Right atrium auricular region (tissue), 2 donors: ENCODE measurements at places on chromosomes 5 and 9. TPM values are rescaled to one million over a fixed set of nuclear protein-coding genes. Genes with fewer than 3 reads are reported as not detected.

DNA sequence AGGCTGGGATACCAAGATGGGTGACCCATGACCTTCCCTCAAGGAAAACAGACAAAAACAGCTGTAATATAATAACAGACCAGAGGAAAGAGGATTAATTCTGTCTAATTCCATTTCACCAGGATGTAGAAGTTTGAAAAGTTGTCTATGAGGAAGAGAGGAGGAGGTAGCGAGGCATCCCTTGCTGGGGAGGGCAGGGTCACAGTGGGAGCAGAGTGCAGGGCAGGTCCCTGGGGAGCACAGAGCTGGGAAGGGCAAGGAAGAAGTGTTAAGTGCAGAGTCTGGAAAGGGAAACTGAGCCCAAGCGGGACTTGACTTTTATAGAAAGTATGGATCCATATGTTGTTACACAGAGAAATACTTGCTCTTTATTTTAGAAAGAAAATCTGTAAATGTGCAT, 210.6 kb downstream of the CD180 start:
- H3K27me3 ChIP-seq, result no peaks in the 10 kb centered on the region
- H3K36me3 ChIP-seq, result no peaks in the 10 kb centered on the region
- H3K27ac ChIP-seq, result no peak overlapping the region
- H3K4me3 ChIP-seq, result no peak overlapping the region

- no peaks in the 10 kb centered on the region for H3K4me1 ChIP-seq
- H3K27ac ChIP-seq, result no peak overlapping the region
- no peaks in the 10 kb centered on the region for H3K27me3 ChIP-seq
- H3K36me3 ChIP-seq, result no peaks in the 10 kb centered on the region
These were observed 46.8 kb upstream of the ELL2 start for GRCh38 chr5:96008487-96008886.

DNA sequence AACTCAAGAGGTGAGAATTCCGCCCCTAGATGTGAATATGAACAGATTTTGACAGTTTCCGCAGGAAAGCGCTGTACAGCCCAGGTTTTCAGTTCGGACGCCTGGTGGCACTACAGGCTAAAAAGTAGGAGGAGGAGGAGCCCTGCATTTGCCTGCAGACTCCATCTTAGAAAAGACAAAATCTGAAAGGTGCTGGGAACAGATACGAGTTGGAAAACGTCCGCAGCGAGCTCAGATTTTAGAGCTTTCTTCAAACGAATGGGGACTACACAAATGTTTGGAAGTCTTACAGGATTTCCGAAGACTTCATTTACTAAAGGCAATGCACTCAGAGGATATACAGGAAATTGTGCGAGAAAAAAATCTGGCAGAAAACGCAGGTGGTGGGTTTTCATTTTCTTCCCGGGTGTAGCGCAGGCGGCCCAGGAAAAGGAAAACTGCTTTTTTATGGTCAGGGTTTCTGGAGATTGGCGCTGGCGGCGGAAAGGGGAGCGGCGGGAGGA, 9.9 kb upstream of the PCDHB2 start:
- DNase-seq, result no peak
- no peak overlapping the region for H3K27ac ChIP-seq
- no peaks in the 10 kb centered on the region for H3K36me3 ChIP-seq
- no peaks in the 10 kb centered on the region for H3K4me1 ChIP-seq
- peaks cover 5% of the 10 kb centered on the region for H3K27me3 ChIP-seq

- peaks cover 22% of the 10 kb centered on the region for H3K4me1 ChIP-seq
- DNase-seq, result no peak
- H3K36me3 ChIP-seq, result no peaks in the 10 kb centered on the region
- H3K27ac ChIP-seq, result no peak overlapping the region
- no peaks in the 10 kb centered on the region for H3K27me3 ChIP-seq
These were observed 23.0 kb downstream of the SEMA4D start for GRCh38 chr9:89474939-89475338.

Gene NDUFAF2
- 23.7 TPM for total RNA-seq

Gene NR2F1-AS1
- total RNA-seq, result 11.0 TPM
